ENCODE measurements at places on chromosomes 5 and 9.

DNA sequence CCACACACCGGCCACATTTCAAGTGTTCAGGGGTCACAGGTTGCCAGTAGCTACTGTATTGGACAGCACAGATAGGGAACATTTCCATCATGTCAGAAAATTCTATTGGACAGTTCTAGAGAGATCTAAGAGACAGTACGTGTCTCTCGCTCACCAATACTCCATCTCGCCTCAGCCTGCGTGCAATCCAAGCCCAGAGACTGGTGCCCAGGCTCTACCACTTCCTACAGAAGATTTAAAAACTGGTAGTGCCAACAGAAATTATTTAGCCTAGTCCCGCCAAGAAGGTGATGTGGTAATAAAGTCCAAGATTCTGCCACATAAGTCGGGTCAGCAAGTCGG is 390 bp upstream of the SNX2 start:
- no peak for DNase-seq

DNA sequence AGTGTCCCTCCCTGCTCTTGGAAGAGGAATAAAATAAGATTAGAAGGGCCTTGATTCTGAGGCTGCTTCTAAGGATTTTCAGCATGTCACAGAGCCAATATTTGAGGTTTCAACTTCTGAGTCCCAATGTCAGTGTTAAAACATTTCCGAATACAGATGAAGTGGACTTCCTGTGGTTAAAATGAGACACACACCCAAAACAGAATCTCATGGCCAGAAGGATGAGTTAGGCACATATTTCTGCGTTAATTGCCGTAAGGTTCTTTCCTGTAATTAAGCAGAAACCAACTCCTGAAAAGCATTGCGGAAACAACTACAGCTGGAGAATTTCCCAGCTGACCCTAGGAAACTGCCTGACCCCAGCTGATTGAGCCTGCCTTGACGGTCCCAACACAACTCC is 10.4 kb upstream of the ZNF354B start:
- no peak for DNase-seq

- DNase-seq: no peak
These were observed 118.0 kb upstream of the ICE1 start for GRCh38 chr5:5304361-5305020.

- no peak for DNase-seq
These were observed 1.4 kb downstream of the NSUN2 start for GRCh38 chr5:6631441-6631840.

- DNase-seq: no peak
These were observed 26.6 kb downstream of the FBXW5 start for GRCh38 chr9:136917902-136918301.

DNA sequence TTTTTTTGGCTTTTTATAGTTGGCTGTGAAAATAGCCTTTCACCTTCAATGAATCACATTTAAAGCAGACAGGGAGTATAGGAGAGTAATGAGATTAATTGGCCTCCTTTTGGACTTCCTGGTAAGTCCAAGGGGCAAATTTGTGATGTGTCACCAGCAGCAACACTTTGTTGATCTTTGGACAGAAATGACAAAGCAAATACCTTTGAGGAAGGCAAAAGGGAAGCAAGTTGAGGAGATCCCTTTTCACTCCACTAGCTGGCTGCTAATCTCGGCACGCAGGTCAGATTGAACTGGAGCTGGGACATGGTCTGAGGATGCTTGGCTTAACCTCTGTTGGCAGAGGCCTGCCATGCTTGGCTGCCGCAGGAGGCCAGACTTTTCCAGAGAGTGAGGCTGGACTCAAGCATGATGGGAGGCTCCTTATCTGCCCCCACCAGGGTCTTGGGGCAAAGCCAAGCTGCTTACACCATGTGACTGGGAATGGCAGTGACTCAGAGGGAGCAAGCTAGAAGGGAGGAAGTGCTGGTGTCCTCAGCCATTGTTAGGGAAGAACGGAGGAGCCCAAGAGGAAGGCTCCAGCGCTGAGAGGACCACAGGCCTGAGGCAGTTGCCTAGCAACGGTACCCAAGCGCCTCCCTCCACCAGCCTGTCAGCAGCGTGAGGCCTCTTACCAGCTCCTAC is 174.5 kb upstream of the MAP1B start:
- peak; percentile 21 for DNase-seq

DNA sequence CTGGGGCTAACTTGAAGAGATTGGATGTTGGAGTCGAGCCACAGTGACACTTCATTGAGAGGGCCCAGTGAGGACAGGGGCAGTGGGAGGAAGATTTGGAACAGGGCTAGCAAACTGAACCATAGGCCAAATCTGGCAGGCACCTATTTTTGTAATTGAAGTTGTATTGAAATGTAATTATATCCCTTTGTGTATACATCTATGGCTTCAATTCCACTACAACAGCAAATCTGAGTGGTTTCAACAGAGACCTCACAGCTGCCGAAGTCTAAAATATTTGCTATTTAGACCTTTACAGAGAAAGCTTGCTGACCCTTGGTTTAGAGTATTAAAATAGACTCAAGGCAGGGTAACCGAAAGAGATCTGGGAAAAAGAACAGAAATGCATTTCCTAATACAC is 4.7 kb upstream of the TNFSF8 start:
- no peak for DNase-seq

DNA sequence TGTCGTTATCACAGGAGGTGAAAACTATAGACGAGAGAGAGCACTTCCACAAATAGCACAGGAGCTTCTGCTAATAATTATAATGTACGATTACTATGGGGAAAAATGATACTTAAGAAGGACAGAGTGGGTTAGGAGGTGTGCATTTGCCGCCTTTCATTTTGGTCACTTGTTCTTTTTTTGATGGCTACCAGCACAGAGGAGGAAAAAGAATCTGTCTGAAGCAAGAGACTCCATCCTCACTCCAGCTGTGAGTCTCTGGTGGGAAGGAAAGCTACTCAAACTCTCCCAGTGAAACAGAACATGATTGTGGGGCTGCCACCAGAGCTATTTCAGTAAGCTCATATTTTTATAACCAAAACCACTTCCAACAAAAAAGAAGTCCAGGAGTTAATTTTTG is 270.4 kb upstream of the TMEM161B start:
- DNase-seq: no peak

GRCh38 chr5:152246401-152246800 is 158.7 kb downstream of the NMUR2 start:
- DNase-seq: no peak

DNA sequence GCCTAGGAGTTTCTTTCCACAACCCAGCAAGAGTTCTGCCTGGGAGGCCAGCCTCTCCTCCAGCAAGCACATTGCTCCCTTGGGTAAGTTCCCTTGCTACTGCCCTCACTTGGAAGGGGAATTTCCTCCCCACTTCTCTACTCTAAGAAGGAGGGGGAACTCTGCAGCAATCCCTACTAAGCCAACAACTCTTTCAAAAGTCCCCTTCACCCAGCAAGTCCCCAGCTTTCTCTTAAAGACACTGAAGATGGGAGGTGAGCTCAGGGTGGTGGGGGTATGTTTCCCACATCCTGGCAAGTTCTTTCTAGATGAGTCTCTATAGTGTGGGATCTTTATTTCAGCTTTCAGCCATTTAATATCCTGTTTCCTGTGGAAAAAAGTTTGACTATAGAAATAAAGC is 49.0 kb downstream of the PDE8B start:
- no peak for DNase-seq

DNA sequence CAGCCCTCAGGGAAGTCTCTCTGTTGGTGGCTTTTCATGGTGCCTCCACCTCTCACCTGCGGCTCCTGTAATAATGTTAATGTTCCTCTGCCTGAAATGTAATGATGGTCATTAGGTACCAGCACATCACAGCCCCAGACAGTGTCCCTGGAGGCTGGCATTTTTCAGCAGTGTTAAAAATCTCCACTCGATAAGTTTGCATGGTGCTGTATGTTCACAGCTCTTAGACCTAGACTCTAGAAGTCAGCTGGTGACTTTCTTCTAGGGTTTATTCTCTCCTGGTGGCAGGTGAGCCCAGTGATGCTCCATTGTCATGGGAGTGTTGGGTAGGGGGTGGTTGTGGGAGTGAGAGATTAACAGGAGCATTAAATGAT is 53.1 kb downstream of the GPR107 start:
- no peak for DNase-seq

GRCh38 chr5:115469904-115470516 is 74.6 kb downstream of the FEM1C start:
- DNase-seq: no peak

DNA sequence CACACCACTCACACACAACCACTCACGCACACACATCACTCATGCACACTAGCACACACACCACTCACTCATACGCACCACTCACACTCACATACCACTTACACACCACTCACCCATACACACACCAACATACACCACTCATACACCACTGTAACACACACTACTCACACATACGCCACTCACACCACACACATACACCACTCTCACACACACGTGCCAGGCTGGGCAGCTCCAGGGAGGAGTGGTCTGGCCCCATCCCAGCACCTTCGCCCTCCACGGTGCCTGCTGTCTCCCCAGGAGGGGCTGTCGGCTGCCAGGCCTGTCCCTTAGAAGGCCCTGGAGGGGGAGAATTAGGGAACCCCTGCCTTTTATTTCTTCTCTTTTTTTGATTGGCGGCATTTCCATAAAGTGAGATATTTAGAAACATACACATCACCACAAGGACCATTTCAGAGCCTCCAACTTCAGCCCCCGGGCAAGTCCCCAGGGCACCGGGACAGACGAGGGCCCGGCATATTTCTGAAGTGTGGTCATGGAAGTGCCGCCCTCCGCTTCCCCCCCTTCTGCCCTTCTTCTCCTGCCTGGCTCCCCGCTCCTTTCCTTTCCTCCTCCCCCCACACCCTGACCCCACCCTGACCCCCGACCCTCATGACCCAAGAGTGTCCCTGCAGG is 6.3 kb upstream of the ASB6 start:
- no peak for DNase-seq

DNA sequence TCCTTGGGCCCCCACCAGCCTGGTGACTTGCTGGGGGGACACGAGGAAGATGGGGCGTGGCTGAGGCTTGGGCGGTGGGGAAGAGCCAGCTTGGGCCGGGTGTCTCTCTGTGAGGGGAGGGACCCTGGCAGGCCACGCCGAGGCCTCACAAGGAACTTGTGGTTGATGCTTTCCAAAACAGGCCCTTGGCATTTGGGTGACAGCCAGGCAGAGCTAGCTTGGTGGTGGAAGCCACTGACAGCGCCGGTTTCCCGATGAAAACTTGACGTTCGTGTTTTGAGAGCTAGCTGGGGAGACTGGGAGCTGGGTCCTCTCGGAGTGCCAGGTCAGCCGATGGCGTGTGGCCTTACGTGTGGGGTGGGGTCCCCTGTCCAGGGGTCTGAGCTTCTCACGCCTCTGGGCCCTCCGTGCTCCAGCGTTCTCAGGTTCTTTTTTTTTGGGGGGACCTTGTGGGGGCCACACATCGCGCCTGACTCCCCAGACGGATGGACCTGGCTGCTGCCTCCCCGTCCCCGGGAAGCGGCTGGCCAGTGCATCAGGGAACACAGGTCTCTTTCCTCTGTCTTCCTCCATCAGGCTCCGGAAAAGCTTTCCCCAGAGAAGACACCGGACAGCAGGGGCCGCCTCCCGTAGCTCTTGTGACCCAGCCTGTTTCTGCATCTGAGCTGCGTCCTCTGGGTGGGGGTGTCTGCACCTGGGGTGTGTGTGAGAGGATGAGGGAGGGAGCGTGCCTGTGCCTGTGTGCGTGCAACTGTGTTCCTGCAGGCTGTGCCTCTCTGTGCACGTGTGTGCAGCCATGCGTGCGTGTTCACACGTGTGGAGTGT is 129.3 kb upstream of the LPCAT1 start:
- DNase-seq: no peak

Data from NCI-H774 (cell line).